ENCODE measurements at places on chromosomes 7 and 10.
A peak's percentile ranks its signal among the peaks of the same experiment; 100 is the strongest.

DNA sequence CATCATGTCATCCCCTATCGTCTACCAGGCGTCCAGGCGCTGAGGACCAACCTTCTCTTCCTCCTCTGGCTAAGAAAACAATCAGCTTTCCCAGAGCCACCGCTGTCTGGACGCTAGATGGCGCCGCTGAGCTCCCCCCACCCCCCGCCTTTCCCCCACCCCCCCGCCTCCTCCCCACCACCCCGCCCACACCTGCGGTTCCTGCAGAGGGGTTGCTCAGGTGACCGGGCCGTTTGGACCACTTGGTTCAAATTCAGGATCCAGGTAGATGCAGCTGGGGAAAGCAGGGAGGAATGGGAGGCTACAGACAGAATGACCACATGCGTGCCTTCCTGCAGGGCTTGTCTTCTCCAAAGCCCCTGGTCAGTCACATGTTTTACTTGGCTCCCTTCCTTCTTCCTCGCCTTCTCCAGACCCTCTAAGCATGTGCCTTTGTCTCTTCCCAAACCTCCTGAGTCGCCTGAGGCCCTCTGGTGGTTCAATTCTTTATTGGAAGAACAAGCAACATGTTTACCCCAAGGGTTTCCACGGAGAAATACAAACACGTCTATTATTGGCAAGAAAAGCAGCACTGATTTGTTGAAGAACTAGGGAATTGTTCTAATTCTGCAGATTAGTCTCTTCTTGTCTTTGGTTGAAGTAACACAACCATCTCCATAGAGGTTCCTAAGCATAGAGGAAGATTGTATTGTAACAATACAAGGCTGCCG, 24.7 kb downstream of the AOC1 start:
- no peak overlapping the region for H3K27ac ChIP-seq
- peaks cover 9% of the 10 kb centered on the region for H3K27me3 ChIP-seq
- H3K4me3 ChIP-seq, result no peak overlapping the region
- H3K36me3 ChIP-seq, result peaks cover 5% of the 10 kb centered on the region
- H3K4me1 ChIP-seq, result peaks cover 11% of the 10 kb centered on the region
- peak; percentile 76 for DNase-seq

DNA sequence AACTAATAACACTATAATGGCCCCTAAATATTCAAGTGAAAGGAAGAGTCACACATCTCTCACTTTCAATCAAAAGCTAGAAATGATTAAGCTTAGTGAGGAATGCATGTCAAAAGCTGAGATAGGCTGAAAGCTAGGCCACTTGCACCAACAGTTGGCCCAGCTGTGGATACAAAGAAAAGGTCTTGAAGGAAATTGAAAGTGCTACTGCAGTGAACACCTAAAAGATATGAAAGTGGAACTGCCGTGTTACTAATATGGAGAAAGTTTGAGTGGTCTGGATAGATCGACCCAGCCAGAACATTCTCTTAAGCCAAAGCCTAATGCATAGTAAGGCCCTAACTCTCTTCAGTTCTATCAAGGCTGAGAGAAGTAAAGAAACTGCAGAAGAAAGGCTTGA, 12.1 kb upstream of the SNX13 start:
- DNase-seq, result peak; percentile 61
- peaks cover 4% of the 10 kb centered on the region for H3K27me3 ChIP-seq
- H3K36me3 ChIP-seq, result no peaks in the 10 kb centered on the region

GRCh38 chr7:92872701-92873100, 36.3 kb upstream of the CDK6 start:
- no peak overlapping the region for H3K27ac ChIP-seq
- no peak overlapping the region for H3K4me3 ChIP-seq
- peaks cover 30% of the 10 kb centered on the region for H3K4me1 ChIP-seq
- DNase-seq, result no peak
- H3K36me3 ChIP-seq, result peaks cover 16% of the 10 kb centered on the region

DNA sequence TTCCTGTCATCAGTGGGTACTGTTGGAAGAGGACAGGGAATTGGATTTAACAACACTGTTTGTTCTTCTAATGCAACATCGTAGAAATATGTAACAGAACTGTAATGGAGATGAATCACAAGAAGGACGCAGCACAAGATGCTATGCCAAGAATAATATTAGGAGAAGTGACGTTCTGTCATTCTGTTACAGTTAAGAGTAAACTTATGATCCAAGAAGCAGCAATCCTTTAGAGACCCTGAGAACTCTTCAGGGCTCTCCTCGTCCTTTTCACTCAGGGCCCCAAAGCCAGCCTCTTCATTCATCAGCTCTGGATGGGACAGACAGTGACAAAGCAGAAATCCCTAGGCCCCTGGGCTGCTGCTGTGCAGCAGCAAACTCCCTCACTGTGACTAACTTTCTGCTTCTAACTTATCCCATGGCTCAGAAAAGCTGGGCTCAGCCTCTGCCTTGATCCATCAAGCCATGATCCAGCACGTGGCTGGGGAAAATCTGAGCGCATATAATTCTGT, 8.7 kb upstream of the IL6 start:
- no peak overlapping the region for H3K4me3 ChIP-seq
- H3K27ac ChIP-seq, result no peak overlapping the region
- no peaks in the 10 kb centered on the region for H3K36me3 ChIP-seq
- no peak for DNase-seq
- H3K27me3 ChIP-seq, result peaks cover 10% of the 10 kb centered on the region
- H3K4me1 ChIP-seq, result peaks cover 2% of the 10 kb centered on the region

DNA sequence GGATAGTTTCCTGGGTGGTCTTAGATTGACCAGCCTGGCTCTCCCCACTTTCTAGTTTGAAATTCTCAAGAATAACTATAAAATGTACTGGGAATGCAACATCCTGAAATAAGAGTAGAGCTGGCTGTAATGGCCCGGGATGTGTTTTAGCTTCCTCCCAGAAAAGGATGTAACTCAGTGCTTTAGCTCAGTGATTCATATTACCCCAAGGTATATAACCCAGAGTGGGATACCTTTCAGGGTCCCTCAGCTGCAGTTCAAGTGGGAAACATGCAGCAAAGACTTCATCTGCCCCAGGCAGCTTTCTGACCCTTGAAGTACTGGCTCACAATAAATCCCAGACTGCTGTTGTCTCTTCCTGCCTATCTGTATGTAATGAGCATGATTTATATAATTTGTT, 666.7 kb upstream of the KCND2 start:
- no peaks in the 10 kb centered on the region for H3K36me3 ChIP-seq
- no peak for DNase-seq

GRCh38 chr10:49596836-49597235, 13.3 kb upstream of the SLC18A3 start:
- H3K27me3 ChIP-seq, result peaks cover 11% of the 10 kb centered on the region
- H3K36me3 ChIP-seq, result no peaks in the 10 kb centered on the region
- no peak overlapping the region for H3K27ac ChIP-seq
- no peak for DNase-seq
- no peak overlapping the region for H3K4me3 ChIP-seq
- H3K4me1 ChIP-seq, result no peaks in the 10 kb centered on the region

DNA sequence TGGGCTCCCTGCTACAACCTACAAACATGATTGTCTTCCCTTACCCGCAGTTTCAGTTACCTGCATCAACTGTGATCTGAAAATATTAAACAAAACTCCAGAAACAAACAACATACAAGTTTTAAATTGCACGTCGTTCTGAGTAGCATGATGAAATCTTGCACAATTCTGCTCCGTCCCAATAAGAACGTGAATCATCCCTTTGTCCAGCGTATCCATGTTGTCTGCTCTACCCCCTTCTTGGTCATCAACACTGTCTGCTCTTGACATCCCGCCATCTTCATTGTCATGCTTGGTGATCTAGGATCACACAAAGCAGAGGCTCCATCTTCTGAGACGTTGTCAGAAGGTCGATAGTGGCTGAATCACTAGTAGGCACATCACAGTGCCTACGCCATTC, 53.9 kb downstream of the ACADSB start:
- H3K4me3 ChIP-seq, result no peak overlapping the region
- H3K27ac ChIP-seq, result no peak overlapping the region
- H3K36me3 ChIP-seq, result no peaks in the 10 kb centered on the region
- no peaks in the 10 kb centered on the region for H3K4me1 ChIP-seq
- H3K27me3 ChIP-seq, result peaks cover 17% of the 10 kb centered on the region

GRCh38 chr7:11430841-11431240, 401.2 kb downstream of the THSD7A start:
- no peaks in the 10 kb centered on the region for H3K36me3 ChIP-seq
- DNase-seq, result no peak
- H3K4me3 ChIP-seq, result no peak overlapping the region
- no peaks in the 10 kb centered on the region for H3K4me1 ChIP-seq
- no peak overlapping the region for H3K27ac ChIP-seq

DNA sequence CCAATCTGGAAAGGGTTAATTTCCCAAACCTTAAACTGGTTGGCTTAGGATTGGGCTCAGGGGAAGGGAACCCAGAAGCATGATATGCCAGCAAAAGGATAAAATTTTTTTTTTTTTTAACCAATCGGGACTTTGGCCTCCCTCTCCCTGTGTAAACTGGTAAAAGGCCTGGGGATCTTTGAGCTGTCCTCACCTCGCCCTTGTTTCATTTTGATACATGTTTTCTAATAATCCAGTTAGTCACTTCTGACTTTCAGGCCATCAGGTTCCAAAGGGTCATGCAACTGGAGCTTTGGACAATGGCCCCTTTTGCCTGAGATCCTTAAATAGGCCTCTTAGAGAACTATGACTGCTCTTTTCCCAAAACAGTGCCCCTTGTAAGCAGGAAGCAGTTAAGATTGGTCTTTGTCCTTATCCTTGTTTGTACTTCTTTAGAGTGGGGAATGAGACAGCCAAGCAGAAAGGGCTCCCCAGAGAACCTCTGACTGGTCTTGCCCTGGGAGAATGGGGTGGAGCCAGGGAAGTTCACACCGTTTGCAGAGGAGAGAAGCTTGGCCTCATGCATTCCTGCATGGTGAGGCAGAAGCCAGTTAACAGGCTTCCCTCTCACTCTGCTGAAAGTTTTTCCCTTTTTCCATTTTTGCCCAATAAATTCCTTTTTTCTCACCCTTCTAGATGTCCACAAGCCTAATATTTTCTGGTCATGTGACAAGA, 424.2 kb upstream of the CNTNAP2 start:
- H3K27me3 ChIP-seq, result no peaks in the 10 kb centered on the region
- H3K27ac ChIP-seq, result no peak overlapping the region
- no peaks in the 10 kb centered on the region for H3K36me3 ChIP-seq
- H3K4me1 ChIP-seq, result no peaks in the 10 kb centered on the region
- no peak for DNase-seq

- H3K4me3 ChIP-seq, result no peak overlapping the region
- DNase-seq, result no peak
- H3K36me3 ChIP-seq, result no peaks in the 10 kb centered on the region
- H3K27me3 ChIP-seq, result peaks cover 17% of the 10 kb centered on the region
- H3K4me1 ChIP-seq, result no peaks in the 10 kb centered on the region
Measured at GRCh38 chr10:2852574-2853323, 214.6 kb upstream of the PFKP start.

DNA sequence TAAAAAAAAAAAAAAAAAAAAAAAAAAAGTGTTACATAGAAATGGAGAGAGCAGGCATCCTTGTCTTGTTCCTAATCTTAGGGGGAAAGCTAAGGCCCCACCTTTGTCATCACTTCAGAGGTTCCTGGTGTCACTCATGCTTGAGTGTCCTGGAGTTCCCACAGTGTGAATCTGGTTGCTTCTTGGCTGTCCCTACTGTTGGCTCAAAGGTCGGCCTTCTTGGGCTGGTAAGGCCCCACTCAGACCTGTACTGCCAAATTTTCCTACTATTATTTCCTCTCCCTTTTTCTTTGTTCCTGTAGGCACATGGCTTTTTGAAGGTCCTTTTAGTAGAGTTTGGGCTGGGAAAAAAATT, 21.5 kb downstream of the OPTN start:
- H3K4me3 ChIP-seq, result no peak overlapping the region
- H3K27me3 ChIP-seq, result no peaks in the 10 kb centered on the region
- no peak for DNase-seq
- peaks cover 74% of the 10 kb centered on the region for H3K36me3 ChIP-seq

DNA sequence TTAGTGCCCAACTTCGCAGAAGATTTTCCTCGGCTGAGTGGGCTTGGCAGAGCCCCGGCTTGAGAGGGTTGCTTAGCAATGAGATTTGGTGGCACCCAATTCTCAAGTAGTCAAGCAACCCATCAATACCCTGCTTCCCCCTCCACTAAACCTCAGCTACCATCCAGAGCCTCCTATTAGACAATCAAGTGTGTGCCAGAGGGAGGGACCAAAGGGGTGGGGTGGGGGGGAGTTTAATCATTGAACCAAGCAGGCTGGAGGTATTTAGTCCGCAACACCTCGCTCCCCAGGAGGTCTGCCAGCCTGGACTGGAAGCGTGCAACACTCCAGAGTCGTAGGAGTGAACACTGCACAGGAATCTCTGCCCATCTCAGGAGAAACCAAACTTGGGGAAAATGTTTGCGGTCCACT, at the start of gene HKDC1:
HKDC1 (plus strand) TSS at position 292 of the 411 bp plus-strand sequence; CDS start at position 396, 104 bp downstream.
- DNase-seq, result no peak
- no peaks in the 10 kb centered on the region for H3K27me3 ChIP-seq
- H3K27ac ChIP-seq, result peak within 1 kb of the TSS; percentile 22
- peaks cover 44% of the 10 kb centered on the region for H3K4me1 ChIP-seq
- no peaks in the 10 kb centered on the region for H3K36me3 ChIP-seq
- no peak within 1 kb of the TSS for H3K4me3 ChIP-seq

GRCh38 chr10:924524-924859, 7.0 kb downstream of the LARP4B start:
- peaks cover 36% of the 10 kb centered on the region for H3K36me3 ChIP-seq
- DNase-seq, result no peak
- H3K4me1 ChIP-seq, result peaks cover 64% of the 10 kb centered on the region
- H3K27ac ChIP-seq, result no peak overlapping the region
- no peak overlapping the region for H3K4me3 ChIP-seq
- H3K27me3 ChIP-seq, result no peaks in the 10 kb centered on the region

DNA sequence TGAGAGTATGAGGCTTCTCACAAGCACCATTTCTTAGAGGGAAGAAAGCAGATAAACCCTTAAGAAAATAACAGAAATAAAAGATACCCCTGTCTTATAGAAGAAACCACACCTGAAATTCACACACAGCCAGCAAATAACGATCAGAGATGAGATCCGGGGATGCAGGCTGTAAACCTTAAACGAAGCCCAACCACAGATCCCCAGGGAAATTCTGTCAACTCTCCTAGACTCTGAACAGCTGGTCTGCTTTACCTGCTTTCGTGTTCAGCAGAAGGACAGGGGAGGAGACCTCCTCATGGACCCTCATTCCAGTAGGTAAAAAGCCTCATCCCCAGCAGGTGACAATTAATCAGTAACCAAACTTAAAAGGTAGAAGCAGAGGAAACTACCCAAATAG, 45.0 kb downstream of the VOPP1 start:
- DNase-seq, result no peak
- H3K4me3 ChIP-seq, result no peak overlapping the region
- peaks cover 70% of the 10 kb centered on the region for H3K4me1 ChIP-seq
- no peaks in the 10 kb centered on the region for H3K27me3 ChIP-seq
- peaks cover 16% of the 10 kb centered on the region for H3K36me3 ChIP-seq

- DNase-seq, result no peak
- H3K27ac ChIP-seq, result no peak overlapping the region
- H3K27me3 ChIP-seq, result no peaks in the 10 kb centered on the region
- no peaks in the 10 kb centered on the region for H3K36me3 ChIP-seq
- no peaks in the 10 kb centered on the region for H3K4me1 ChIP-seq
Measured at GRCh38 chr7:41326616-41327015, 376.3 kb downstream of the INHBA start.

GRCh38 chr10:102665904-102666509, 21.7 kb downstream of the TRIM8 start:
- no peaks in the 10 kb centered on the region for H3K27me3 ChIP-seq
- no peak for DNase-seq
- H3K4me1 ChIP-seq, result peaks cover 26% of the 10 kb centered on the region

Measured in activated CD4-positive, alpha-beta T cell treated with anti-CD3 and anti-CD28 coated beads for 36 hours (primary cell).